ENCODE measurements at places on chromosomes 5 and 9.
A peak's percentile ranks its signal among the peaks of the same experiment; 100 is the strongest.

- DNase-seq = no peak
These were observed 57.4 kb downstream of the LHFPL2 start for GRCh38 chr5:78591138-78591612.

DNA sequence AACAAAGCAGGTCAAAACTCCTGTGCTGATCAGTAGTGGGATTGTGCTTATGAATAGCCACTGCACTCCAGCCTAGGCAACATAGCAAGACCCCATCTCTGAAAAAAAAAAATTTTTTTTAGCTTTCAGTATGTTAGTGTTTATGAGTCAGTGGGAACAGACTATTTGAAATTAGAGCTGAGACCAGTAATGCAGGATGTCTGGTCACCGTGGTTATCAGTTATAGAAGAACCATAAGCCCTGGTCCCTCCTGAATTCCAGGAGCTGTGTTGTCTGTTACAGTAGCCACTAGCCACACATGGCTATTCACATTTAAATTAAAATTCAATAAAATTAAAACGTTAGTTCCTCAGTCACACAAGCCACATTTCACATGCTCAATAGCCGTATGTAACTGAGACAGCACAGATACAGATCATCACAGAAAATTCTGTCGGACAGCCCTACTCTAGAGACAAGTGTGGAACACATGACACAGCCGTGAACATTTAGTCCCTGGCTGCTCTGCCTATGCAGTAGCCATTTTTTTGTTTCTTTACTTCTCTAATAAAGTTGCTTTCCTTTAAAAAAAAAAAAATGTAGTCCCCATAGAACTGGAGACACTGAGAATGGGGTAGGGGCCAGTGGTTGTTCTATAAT lies 96.1 kb upstream of the SAP30L start:
- DNase-seq = no peak

GRCh38 chr5:88058625-88059024 lies 210.0 kb downstream of the TMEM161B start:
- DNase-seq = no peak

DNA sequence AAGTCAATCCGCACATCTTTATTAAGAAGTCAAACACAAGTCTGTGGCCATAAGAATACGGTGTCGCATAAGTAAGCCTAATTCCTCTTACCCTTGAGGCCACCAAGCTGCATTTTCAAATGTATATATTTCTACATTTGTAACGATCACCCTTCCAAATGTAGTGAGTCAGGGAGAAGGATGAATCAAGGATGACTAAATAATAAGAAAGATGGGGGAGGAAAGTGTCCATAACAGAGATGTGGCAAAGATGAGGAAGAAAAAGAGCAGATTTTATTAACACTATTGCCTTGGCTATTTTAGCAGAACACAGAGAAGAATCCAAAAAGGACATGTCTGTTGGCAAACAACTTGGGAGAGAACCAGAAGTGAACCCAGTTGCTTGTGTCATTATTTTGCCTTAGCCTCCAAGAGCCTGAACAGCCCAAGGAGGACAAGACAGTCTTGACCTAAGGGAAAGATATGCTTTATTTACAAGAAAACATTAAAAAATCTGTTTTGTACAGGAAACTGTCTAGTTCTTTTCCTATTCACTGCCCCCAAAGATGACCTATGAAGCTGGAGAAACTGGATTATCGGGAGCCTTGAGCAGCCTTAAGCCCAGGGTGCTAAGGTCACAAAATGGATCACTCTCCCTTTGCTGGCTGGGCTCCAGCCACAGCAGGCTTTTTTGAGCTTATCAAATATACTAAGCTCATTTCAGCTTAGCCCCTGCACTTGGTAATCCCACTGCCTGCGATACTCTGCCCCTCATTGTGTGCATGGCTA lies 101.5 kb downstream of the PLCXD3 start:
- peak; percentile 86 for DNase-seq

- DNase-seq = peak; percentile 67
These were observed 134.4 kb upstream of the EFNA5 start for GRCh38 chr5:107805166-107805565.
